ENCODE measurements at places on chromosomes 1 and 21. TPM values are rescaled to one million over a fixed set of nuclear protein-coding genes. Genes with fewer than 3 reads are reported as not detected.

The RGS4 gene
- 30.6 TPM for total RNA-seq

The DNAJC6 gene
- total RNA-seq: 0.14 TPM

The LCE3E gene
- not detected for total RNA-seq

The SPRR2F gene
- not detected for total RNA-seq

The DARS2 gene
- 12.0 TPM for total RNA-seq

The ADORA1 gene
- 16.5 TPM for total RNA-seq

The VASH2 gene
- total RNA-seq: 3.0 TPM

The OR10J1 gene
- total RNA-seq: not detected
